ENCODE measurements at places on chromosomes 16 and 17. TPM values are rescaled to one million over a fixed set of nuclear protein-coding genes. Genes with fewer than 3 reads are reported as not detected.
A peak's percentile ranks its signal among the peaks of the same experiment; 100 is the strongest.

- H3K27me3 ChIP-seq, result peaks cover 22% of the 10 kb centered on the region
- H3K27ac ChIP-seq, result no peak overlapping the region
- no peaks in the 10 kb centered on the region for H3K4me1 ChIP-seq
- H3K36me3 ChIP-seq, result no peaks in the 10 kb centered on the region
- no peak for DNase-seq
These were observed 38.0 kb upstream of the PHB1 start for GRCh38 chr17:49452661-49453060.

DNA sequence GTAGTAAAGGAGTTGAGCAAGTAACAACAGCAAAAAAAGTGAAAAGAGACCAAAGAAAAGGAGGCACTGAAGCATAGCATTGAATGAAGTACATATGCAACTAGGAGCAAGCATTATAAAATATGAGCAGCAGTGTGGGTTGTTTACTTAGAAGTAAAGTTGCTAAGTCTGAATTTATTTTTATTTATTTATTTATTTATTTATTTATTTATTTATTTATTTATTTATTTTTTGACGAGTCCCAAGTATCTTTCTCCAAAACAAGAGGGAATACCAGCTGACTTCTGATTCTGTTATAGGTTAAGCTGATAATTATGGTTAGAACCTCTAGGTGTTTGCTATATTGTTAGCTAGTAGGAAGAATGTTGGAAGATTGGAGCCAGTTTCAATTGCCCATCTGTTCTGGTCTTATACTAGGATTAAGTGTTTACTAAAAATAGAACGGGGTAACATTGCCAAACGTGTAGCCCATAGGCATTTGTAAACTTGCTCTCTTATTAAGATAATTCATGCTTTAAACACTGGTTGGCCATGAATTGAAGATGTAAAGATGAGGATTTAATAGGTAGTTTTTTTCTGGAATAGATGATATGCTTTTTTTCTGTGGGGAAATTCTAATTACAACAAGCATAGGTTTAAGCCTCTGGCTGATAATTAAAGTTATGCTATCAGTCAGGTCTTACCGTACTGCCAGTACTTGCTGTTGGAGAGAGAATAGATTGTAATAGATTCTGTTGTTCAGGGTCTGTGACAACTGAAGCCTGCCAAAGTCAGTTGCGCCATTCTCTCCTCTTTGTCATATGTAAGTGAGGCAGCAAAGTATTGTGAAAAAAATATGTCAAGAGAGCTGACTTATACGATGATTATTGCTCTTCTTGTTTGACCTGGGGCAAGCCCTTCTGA is 66.7 kb downstream of the PPM1E start:
- no peak for DNase-seq
- no peak overlapping the region for H3K27ac ChIP-seq
- H3K36me3 ChIP-seq, result no peaks in the 10 kb centered on the region

DNA sequence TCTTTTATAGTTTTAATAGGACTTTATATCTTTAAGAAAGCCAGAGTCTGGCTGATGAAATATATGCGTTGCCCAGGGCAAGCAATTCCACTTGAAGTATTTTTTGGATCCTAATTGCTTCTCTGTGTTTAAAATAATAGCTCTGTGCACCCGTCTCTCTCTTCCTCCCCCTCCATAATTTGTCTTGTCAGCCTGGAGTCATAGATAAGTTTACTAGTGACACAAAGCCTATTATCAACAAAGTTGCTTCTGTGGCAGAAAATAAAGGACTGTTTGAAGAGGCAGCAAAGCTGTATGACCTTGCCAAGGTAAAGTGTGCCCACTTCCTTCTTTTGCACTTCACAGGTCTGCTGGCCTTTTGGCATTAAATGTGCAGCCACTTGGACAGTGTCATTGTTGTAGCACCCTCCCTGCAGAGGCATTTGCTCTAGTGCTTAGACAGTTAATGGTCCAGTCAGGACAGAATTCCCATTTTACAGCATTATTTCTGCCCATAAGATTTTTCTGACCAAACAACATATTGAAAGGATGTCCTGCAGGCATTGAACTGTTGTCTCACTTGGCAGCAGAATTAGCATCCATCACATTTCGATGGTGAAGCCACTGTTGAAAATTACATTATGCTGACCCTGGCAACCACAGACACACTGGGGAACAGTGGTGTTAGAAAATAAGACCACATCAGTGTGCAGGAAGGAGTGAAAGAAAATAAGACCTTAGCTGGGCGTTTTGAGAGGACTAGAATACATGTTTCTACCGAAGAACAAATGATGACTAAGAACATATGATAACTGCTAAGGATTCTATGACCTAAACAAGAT is 28.4 kb upstream of the SLC12A3 start:
- no peaks in the 10 kb centered on the region for H3K27me3 ChIP-seq
- H3K4me1 ChIP-seq, result no peaks in the 10 kb centered on the region
- H3K4me3 ChIP-seq, result no peak overlapping the region
- H3K36me3 ChIP-seq, result peaks cover 85% of the 10 kb centered on the region
- H3K27ac ChIP-seq, result peak overlapping the region; percentile 4
- no peak for DNase-seq

GRCh38 chr16:11966173-11966572 is 1.2 kb downstream of the TNFRSF17 start:
- no peaks in the 10 kb centered on the region for H3K36me3 ChIP-seq
- H3K27ac ChIP-seq, result no peak overlapping the region
- H3K4me1 ChIP-seq, result no peaks in the 10 kb centered on the region

- H3K27ac ChIP-seq, result peak overlapping the region; percentile 77
- no peaks in the 10 kb centered on the region for H3K27me3 ChIP-seq
- no peak for DNase-seq
- H3K4me1 ChIP-seq, result peaks cover 29% of the 10 kb centered on the region
- peaks cover 34% of the 10 kb centered on the region for H3K36me3 ChIP-seq
These were observed 489 bp downstream of the ZC3H18 start for GRCh38 chr16:88570691-88571092.

DNA sequence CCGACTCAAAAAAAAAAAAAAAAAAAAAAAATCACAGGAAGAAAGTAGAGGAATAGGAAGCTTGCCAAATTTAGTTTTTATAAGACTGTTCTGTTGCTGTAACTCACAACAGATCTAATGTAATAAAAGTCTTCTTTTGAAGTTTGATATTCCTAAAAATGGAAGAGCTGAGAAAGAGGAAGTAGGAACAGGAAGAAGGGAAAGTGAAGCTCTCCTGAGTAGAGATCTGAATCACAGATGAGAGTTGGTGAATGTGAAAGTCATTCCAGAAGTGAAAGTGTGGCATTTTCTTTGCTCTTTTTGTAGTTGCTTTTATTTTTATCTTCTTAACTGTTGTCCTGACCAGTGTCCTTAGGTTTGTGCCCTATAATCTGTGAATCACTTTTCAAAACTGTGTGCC is 2.1 kb downstream of the NMT1 start:
- no peak overlapping the region for H3K27ac ChIP-seq
- H3K27me3 ChIP-seq, result no peaks in the 10 kb centered on the region
- peaks cover 5% of the 10 kb centered on the region for H3K36me3 ChIP-seq
- peaks cover 51% of the 10 kb centered on the region for H3K4me1 ChIP-seq
- no peak overlapping the region for H3K4me3 ChIP-seq
- DNase-seq, result no peak

- H3K27me3 ChIP-seq, result no peaks in the 10 kb centered on the region
- H3K36me3 ChIP-seq, result peaks cover 30% of the 10 kb centered on the region
- H3K4me3 ChIP-seq, result no peak overlapping the region
- H3K27ac ChIP-seq, result no peak overlapping the region
These were observed 15.9 kb downstream of the RAB5C start for GRCh38 chr17:42138749-42139492.

- H3K27ac ChIP-seq, result no peak overlapping the region
- H3K36me3 ChIP-seq, result peaks cover 24% of the 10 kb centered on the region
- no peak for DNase-seq
- no peaks in the 10 kb centered on the region for H3K27me3 ChIP-seq
- no peak overlapping the region for H3K4me3 ChIP-seq
These were observed 10.6 kb downstream of the PHF12 start for GRCh38 chr17:28940675-28941074.

DNA sequence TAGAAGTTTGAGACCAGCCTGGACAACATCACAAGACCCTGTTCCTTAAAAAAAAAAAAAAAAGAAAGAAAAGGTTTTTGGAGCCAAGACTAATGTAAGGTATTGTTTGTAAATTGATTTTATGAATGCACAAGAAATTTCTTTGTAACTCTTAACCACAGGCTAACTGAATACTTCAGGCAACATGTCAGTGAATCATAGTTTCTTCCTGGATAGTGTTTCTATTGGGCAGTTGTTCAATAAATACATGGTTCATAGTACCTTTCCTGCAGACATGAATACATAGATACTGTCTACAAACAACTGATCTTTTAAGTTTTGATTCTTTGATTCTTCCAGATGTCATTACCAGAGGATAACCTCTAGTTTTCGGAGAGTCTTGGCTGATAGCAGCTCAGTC is 11.6 kb downstream of the DDX42 start:
- no peak overlapping the region for H3K4me3 ChIP-seq
- no peaks in the 10 kb centered on the region for H3K27me3 ChIP-seq
- H3K36me3 ChIP-seq, result peaks cover 66% of the 10 kb centered on the region
- no peak overlapping the region for H3K27ac ChIP-seq
- peaks cover 25% of the 10 kb centered on the region for H3K4me1 ChIP-seq

GRCh38 chr16:51592001-51592501 is 441.0 kb upstream of the SALL1 start:
- H3K4me3 ChIP-seq, result no peak overlapping the region
- no peaks in the 10 kb centered on the region for H3K27me3 ChIP-seq
- H3K27ac ChIP-seq, result no peak overlapping the region
- no peak for DNase-seq
- no peaks in the 10 kb centered on the region for H3K36me3 ChIP-seq

- H3K4me1 ChIP-seq, result no peaks in the 10 kb centered on the region
- H3K4me3 ChIP-seq, result no peak overlapping the region
- no peaks in the 10 kb centered on the region for H3K27me3 ChIP-seq
- H3K27ac ChIP-seq, result peak overlapping the region; percentile 57
- H3K36me3 ChIP-seq, result no peaks in the 10 kb centered on the region
- peak; percentile 81 for DNase-seq
These were observed 30.8 kb downstream of the FA2H start for GRCh38 chr16:74743668-74744299.

GRCh38 chr16:69859105-69859989 is 91.8 kb upstream of the CLEC18A start:
- H3K27me3 ChIP-seq, result no peaks in the 10 kb centered on the region
- no peak for DNase-seq
- H3K27ac ChIP-seq, result no peak overlapping the region
- H3K4me3 ChIP-seq, result no peak overlapping the region

DNA sequence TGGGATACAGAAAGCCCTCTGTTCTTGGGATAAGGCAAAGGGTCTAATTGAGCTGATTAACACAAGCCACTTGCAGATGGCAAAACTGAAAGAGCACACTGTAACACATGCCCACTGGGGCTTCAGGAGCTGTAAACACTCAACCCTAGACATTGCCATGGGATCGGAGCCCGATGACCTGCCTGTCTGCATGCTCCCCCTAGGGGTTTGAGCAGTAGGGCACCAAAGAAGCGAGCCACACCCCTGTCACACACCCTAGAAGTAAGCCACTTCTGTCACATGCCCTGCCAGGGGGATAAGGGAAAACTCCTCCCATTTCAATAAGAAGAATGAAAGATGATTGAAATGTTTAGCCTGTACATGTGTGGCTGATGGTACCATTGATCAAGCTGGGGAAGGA is 81.3 kb upstream of the IRX6 start:
- DNase-seq, result no peak
- H3K27ac ChIP-seq, result no peak overlapping the region
- H3K27me3 ChIP-seq, result no peaks in the 10 kb centered on the region
- H3K4me1 ChIP-seq, result no peaks in the 10 kb centered on the region
- no peaks in the 10 kb centered on the region for H3K36me3 ChIP-seq

FBXL16 gene
- total RNA-seq, result 11.0 TPM

ASGR1 gene
- 5.1 TPM for total RNA-seq

SOX9 gene
- total RNA-seq, result 4.3 TPM

Measured in lower lobe of right lung (tissue), 2 donors.